ENCODE measurements at places on chromosomes 2 and 18. TPM values are rescaled to one million over a fixed set of nuclear protein-coding genes. Genes with fewer than 3 reads are reported as not detected.

DNA sequence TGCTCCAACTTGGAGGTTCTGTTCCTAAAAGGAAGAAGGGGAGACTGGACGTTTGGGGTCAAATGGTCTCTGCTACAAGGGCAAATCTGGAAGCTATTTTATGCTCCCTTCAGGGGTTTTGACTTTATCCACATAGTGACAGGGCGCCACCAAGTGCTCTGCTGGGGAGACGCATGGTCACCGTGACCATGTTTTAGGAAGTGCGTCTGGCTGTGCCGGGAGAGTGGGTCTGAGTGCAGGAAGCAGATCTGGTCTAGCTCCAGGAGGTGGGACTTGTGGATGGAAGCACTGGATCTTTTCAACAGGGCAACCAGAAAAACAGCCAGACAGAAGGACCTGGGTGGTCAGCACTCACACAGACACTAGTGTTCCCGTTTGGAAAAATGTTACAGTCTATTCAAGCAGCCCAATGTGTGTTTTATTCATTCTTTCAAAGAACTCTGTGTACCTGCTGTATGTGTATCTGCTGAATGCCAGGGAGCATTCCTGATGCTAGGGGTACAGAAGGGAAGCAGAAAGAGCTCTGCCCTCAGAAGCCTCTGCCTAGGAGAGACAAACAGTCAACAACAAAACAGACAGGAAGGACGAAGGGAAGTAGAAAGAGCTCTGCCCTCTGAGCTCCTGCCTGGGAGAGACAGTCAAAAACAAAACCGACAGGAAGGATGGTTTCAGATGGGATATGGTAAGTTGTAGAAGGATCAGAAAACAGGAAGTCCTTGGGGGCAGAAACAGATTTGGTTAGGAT, 14.3 kb downstream of the IMPA2 start:
- peak; percentile 65 for DNase-seq

DNA sequence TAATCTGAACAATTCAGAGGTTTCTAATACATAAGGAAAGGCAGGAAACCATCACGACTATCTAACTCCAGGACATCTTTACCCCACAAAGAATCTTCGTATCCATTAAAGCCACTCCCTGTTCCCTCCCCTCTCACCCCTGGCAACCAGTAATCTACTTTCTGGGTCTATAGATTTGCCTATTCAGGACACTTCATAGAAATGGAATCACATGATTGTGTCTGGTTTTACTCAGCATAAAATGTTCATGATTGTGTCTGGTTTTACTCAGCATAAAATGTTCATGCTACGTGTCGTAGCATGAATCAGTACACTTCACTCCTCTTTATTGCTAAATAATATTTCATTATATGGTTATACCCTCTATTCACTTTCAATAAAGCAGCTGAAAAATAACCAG, 11.6 kb downstream of the FECH start:
- DNase-seq, result no peak

- no peak for DNase-seq
These were observed 1519.9 kb upstream of the ACVR2A start for GRCh38 chr2:146324951-146325350.

Gene MOCOS
- 3.9 TPM for total RNA-seq

DNA sequence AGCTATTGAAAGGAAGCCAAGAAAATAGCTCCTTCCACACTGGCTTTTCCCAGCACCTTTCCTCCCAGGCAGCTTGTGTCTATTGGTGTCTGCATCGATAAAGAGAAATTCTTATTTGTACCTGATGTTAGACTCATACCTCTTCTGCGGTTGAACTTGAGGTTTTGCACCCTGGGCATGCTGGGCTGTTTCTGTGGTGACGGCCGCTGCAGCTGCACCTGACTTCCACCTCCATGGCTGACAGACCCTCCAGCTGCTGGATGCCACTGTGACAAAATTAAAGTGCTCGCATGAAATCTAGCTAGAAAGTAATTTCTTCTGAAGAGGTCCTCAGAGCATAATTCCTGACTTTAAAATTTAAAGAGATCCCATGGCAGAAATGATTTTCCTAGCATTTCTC, 6.6 kb downstream of the FECH start:
- no peak for DNase-seq

DNA sequence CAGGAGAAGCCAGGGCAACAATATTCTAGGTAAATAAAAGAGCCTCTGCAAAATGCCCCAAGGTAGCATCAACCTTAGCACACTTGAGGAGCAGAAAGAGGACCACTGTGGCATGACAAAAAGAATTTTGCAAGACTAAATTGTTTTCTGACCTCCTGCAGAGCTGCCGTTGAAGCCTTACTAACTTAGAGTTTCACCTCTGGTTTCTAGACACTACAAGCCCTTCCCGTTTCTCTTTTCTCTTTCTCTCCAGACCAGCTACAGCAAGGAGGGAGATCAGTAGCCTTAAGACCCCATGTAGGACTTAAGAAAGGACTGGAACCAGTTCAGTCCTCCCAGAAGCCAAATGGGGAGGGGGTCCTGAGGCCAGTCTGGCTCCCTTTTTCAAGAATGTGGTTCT, 73.3 kb upstream of the SP3 start:
- DNase-seq, result no peak

Gene MRPS5
- total RNA-seq, result 35.0 TPM

DNA sequence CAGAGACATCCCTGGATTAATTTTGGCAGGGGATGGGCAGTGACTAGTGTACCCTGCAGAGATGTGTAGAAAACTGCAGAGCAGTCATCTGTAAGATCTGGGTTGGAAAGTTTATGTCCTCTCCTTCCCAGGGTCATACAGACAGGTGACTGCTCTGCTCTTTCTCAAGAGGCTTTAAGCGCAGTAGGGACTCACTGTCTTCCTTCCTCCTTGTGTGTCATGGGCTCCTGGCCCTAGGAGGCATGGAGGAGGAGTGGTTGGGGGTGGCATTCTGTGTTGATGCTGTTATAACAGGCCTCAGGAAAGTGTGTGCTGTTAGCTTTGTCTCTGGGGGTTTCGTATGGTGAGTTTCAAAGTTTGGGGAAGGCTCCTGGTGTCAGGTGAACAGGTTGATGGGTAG, 130.5 kb upstream of the MGAT5 start:
- DNase-seq, result no peak

- DNase-seq, result no peak
These were observed 246.3 kb upstream of the COL3A1 start for GRCh38 chr2:188727846-188728245.

Gene TUBB8B
- total RNA-seq, result 1.0 TPM

- no peak for DNase-seq
These were observed 9.6 kb downstream of the SSB start for GRCh38 chr2:169808221-169808620.

DNA sequence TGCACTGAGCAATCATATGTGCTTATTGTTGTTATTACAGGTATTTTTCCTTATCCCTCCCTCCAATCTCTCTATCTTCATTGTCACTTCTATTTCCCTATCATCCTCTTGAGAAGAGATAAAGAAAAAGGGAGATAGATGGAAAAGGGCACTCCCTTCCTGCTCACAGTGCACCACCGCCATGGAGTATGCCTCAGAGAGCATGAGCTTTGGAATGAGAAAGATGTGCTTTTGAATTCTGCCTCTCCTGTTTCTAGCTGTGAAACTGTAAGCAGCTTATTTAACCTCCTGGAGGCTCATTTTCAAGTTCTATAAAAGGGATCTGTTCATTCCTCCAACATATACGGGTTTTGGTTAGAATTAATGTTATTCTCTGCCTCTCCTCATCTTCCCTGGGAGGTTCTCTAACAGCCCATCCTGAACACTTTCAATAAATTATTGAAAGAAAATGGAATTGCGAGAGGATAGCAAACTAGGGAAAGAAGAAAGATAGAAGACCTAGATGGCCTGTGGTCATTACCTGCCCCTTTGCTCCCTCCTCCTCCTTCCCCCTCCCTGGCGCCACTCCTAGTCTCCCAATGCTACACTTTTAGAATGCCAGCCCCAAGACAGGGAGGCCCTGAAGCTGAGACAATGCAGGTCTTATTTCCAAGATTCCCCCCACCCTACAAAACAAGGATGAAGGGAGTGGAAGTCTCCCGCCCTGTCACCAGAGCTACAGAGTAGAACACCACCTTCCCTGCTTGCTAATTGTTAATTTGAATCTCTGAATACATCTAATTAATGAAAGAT, 37.8 kb downstream of the FIGN start:
- DNase-seq, result no peak

DNA sequence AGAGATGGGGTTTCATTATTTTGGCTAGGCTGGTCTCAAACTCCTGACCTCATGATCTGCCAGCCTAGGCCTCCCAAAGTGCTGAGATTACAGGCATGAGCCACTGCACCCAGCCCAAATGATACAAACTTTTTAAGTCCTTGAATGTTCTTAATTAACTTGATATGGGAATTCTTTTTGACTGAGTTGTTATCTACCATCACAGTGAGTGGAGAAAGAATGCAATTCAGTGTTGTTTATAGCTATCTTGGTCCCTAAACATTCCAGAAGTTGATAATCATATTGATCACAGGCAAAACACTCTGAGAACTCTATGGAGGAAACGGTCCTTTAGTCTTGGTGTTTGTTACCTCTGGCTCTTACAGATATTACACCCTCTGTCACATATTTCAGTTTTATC, 1072.5 kb downstream of the SUCLG1 start:
- DNase-seq, result no peak

Gene TNFAIP6
- not detected for total RNA-seq
